ENCODE measurements at places on chromosomes 11 and 22.
A peak's percentile ranks its signal among the peaks of the same experiment; 100 is the strongest.

DNA sequence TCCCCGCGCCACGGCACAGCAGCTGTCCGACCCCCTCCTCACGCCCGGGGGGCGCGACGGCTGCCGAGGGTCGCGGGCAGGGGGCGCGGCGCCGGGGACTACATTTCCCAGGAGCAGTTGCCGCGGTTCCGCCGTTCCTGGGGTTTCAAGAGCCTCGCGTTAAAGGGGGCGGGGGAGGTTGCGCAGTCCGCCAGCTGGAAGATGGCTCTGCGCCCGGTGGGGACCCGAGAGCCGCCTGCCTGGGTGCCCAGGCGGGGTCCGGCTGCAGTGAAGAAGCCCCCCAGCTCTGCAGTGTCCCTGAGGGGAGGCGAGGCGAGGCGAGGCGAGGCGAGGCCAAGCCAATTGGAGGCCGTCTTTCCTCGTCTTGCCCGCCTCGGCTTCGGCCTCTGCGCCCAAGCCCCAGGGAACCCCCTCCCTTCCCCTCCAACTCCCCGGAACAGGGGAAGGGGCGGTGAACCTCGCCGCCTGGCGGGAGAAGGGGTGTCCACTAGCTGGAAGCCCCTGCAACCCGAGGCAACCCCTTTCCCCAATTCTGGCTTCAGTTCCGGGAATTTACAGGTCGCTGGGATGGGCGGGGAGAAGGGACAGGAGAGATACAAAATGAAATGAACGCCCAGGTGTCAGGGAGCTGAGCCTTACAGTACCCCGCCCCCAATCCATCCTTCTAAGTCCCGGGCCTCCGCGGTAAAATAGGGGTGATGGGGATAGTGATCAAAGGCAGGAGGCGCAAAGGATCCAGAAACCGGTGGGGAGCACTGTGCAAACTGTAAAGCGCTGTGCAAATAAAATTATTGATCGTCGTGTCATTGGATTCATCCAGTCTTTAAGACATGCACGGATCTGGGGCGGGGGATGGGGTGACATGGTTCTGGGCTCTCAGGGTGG lies 5.2 kb upstream of the GCAT start:
- no peak for DNase-seq

GRCh38 chr22:27537501-27537900 lies 264.1 kb downstream of the MN1 start:
- DNase-seq: no peak

GRCh38 chr22:30291058-30291892 lies 2.0 kb upstream of the CASTOR1 start:
- DNase-seq: peak; percentile 27

DNA sequence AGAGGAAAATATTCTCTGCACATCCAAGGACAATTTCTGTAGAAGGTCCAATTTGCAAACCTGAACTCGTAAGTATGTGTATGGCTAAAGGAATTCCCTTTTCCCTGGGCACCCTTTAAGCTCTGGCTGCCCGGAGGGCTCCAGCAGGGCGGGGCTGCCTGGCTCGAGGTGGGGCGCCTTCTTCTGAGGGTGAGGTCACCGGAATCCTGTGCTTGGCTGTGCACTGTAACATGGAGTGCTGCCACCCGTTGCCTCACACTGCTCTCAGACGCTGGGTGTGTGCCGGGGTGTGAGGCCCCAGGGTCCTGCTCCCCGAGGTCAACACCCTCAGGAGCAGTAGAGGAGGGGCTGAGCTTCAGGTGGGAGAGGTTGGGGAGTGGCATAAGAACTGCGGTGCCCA lies 61.5 kb downstream of the SYN3 start:
- DNase-seq: no peak

DNA sequence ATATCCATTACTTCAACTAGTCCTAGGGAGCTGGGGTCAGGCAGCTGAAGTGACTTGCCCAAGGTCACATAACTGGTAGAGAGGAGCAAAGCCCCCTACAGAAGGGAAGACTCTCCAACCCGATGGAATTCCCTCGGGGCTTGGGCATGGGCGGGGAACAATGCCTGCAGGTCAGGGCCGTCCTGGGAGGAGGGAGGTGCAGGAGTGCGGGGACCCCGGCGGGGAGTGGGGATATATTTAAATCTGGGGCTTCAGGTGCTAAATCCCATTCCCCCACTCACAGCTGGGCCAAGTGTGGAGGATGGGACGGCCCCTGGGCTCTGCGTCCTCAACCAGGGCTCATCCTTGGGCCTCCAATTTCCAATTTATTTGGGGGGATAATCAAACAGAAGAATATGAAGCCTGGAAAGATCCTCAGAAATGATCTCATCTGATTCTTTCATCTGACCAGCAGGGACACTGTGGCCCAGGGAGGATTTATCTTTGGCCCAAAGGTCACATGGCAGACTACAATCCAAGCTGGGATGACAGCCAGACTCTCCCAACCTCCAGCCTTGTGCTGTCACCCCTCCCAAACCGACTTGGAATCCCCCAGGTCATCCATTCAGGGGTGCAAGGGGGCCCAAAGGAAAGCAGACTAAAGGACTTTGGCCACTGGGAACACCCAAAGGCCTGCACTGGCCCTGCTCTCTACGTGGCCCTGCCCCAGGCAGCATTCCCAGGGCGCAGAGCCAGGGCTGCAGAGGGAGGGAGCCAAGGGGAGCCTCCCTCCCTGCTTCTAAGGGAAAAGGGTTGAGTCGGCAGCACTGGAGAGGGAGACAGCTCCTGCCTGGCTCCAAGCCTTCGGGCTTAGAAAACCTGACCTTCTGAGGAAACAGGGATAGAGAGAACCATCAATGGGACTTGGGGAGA lies 8.7 kb upstream of the C1QTNF6 start:
- DNase-seq: no peak

DNA sequence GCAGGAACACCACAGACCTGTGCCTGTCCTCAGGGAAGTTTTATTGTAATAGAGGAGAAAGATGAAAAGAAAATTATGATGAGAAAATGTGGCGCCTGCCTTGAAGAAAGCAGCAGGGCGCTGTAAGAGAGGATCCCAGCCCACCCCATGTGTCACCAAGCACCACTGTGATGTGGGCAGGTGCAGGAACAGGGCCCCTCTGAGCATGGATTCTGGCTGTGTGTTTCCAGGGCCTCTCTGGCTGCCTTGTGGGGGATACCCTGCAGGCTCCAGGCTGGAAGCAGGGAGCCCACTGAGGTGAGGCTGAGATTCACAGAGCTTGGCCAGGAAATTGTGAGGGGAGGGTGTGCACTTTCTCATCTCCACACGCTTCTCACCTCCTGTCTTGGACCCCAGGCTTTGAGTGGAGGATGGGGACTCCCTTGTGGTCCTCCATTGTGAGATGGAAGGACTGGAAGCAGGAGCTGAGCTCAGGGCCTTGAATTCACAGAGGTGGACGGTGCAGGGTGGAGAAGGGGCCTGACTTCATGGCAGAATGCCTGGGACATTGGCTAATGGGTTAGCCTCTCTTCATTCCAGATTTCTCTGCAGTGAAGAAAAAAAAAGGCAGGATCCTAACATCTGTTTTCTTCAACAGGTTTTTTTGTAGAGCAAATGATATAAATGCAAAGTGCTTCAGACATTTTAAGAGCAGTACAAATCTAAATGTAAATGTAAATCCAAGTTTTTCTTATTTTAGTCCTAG lies 246.6 kb upstream of the B3GAT1 start:
- no peak for DNase-seq

- no peak for DNase-seq
Measured at GRCh38 chr11:26070714-26071380, 261.1 kb upstream of the ANO3 start.

- no peak for DNase-seq
Measured at GRCh38 chr11:77381729-77382665, 80.5 kb upstream of the GDPD4 start.

GRCh38 chr11:65485920-65486219 lies 13.0 kb upstream of the MALAT1 start:
- DNase-seq: no peak

- DNase-seq: no peak
Measured at GRCh38 chr11:35118906-35119305, 20.1 kb upstream of the CD44 start.

DNA sequence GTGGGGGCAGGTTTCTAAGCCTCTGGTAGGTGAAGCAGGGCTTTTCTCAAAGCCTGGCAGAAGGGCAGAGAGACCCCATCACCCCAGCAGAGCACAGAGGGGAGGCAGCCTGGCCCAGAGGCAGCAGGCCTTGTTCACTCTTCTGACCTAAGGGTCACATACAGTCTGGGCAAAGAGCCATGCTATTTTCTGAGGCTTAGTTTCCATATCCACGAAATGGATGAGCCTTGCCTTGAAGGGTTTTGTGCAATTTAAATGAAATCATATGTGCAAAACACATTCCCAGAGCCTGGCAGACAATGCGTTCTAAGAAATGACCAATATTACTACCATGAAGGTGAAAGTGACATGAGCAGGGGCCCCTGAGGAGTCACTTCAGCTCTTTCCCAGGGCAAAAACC lies 44.5 kb downstream of the HIRA start:
- no peak for DNase-seq

GRCh38 chr11:116030697-116031331 lies 526.6 kb upstream of the CADM1 start:
- no peak for DNase-seq

GRCh38 chr22:20027966-20028854 lies 7.3 kb downstream of the TANGO2 start:
- no peak for DNase-seq

DNA sequence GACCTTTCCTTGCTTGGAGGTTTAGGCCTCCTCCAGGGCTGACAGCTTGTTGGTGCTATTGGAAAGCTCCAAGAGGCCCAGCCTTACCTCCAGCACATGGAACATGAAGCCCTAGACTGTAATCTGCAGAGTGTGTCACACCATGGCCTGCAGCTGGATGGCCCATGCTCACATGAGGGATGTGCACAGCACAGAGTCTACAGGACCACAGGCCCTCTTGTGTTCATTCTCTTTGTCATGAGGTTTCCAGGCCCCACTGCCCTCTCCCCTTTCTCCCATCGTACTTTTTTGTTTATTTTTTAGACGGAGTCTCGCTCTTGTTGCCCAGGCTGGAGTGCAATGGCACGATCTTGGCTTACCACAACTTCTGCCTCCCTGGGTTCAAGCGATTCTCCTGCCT lies 10.0 kb downstream of the FADS1 start:
- no peak for DNase-seq

GRCh38 chr22:38878001-38878400 lies 6.0 kb upstream of the CBX6 start:
- no peak for DNase-seq

DNA sequence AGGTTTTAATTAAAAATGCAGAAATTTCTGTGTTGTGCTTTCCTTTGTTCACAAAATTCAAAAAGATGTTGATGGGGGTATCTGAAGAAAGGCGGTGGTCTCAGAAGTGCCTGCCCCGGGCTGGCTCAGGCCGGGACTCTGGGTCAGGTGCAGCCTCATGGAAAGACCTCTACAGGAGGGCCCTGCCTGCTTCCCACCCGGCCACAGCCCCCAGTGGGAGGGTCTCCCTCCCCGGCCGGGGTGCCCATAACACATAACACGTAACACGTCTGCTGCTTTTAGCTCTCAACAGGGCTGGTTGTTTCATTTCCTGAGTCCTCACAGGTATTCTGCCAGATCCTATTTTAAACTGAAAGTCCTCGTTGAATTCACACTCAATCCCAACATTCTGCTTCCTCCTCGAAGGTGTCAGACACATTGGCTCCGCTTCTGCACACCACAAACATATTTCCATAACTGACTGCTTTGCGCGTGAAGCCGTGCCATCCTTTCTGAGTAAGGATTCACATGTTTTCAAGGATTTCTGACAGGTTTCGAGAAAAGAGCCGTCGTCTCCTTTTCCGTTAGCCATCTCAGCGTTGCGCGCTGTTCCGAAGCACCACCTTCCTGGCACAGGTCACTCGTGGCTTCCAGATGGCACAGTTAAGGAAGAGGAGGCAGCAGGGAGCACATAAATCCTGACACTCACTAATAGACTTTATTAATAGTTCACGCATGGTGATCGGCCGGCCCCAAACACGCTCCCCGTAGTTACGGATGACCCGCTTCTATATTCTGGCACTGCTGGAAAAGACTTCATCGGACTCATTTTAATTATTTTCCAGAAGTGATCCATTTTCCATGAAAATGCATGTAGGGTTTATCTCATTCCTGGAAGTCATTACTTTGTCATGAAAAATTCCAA lies 569.3 kb downstream of the BRD1 start:
- no peak for DNase-seq

DNA sequence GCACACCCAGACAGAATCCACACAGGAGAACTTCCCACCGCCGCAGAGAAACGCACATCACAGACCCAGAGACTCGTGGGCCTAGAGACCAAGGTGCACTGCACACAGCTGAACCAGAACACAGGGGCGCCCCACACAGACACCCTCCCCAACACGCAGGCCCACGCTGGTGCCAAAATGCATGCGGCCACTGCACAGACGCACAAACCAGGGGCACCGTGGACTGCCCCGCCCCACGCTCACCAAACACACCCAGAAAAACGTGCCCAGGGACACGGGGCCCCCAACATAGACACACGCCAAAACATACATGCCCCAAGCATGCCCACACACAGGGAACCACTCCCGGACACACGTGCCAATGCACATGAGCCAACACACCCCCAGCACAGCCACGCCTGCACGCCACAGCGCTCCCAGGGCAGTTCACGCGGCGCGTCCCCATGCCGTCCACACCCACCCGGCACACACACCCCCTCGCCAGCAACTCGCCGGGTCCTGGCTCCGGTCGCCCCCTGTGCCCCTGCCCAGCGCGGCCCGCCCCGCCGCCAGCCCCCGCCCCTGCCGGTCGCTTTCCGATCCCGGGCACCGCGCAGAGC lies 7.8 kb downstream of the ELFN2 start:
- no peak for DNase-seq

GRCh38 chr11:73271936-73272679 lies at the start of gene P2RY6:
TSS of gene P2RY6 (plus strand) at chr11:73272338. CDS start at chr11:73296519, 24,181 bp downstream.
- DNase-seq: no peak

DNA sequence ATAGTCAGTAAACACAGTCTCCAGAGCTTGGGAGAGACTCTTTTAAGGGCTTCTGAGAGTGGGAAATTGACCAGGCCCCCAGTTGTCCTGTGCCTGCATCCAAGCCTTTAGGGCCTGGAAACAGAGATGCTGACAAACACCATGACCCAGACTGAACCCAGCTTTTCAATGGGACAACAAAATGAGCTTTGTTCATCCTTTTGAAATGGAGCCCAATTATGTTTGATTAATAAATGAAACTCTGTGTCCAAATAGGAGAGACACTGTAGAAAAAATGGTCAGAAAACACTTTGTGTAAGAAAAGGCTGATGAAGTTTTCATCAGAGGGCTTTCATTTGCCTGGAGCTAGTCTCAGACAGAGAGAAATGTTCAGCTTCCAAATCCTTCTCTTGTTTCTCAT lies 146.0 kb downstream of the RRAS2 start:
- DNase-seq: no peak

DNA sequence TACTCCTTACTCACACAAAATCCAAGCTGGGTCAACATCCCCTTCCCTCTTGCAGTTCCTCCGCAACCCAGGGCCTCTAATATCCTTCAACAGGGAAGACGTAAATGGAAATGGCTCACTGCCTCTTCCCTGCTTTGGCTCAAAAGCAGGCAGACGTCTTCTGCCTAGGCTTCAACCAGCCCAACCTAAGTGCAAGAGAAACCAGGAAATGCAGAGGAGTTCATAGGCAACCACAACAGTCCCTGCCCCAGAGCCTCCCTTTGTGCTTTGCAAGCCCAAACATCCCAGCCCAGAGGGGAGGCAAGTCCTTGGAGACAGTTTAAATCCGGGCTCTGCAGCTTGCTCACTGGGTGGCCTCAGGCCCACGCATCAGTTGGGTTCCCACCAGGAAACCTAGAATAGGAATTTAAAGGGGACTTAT lies 33.3 kb downstream of the CD6 start:
- DNase-seq: no peak

All from cortex of kidney (tissue), 1 donor.